ENCODE measurements at places on chromosomes 2 and 18.

- no peak for DNase-seq
Measured at GRCh38 chr2:68765739-68766375, 31.2 kb downstream of the ARHGAP25 start.

DNA sequence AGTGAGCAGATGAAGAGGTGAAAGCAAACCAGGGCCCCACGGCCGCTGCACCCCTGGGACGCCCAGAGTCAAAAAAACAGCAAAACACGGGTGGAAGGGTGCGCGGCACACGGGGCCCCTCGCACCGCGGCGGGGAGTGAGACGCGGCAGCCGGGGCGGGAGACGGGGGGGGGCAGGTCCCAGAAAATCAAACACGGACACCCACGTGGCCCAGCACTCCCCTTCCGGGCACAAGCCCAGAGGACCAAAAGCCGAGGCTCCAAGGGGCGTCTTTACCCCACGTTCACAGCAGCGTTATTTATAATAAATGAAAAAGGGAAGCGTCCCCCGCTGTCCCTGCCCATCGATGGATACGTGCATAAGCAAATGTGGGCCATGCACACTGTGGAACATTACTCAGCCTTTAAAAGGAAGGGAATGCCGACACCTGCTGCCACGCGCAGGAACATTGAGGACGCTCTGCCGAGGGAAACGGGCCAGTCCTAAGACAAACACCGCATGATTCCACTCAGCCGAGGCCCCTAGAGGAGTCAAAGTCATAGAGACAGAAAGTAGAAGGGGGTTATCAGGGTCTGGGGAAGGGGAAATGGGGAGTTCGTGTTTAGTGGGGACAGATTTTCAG is 677 bp upstream of the COPS9 start:
- DNase-seq = no peak

DNA sequence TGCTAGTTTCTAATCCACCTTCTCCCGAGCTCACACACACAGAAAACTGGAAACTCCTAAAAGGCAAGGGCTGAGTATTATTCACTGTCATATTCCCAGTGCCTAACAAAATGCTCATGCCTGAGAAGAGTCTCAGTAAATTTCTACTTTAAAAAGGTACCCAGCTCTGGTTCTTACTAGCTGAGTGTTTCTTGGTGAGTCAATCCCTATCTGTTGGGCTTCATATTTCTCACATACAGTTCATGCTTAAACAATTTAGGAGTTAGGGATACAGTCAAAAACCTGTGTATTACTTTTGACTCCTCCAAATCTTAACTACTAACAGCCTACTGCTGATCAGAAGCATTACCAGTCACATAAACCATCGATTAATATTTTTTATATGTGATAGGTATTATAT is 204.9 kb downstream of the EN1 start:
- no peak for DNase-seq

DNA sequence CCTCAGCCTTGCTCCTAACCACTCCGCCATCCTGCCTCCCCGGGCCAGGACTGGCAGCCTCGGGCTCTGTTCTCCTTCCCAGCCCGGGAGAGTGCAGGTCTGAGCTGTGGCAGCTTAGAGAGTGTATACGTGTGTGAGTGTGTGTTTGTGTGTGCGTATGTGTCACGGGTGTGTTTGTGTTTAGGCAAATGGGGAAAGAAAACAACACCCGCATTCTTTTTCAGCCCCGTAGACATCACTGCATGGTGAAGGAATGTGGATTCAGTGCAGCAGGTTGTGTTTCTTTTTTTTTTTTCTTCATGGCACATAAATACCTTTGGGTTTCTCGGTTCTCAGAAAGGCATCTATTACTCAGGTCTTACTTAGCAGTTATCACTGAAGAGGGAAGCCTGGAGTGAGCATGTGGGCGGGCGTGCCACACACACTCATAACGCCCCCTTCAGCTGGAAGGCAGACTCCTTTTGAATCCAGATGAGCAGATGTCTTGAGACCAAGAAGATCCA is 44.2 kb downstream of the GLI2 start:
- no peak for DNase-seq

GRCh38 chr2:128386066-128386465 is 67.4 kb upstream of the HS6ST1 start:
- DNase-seq = no peak

DNA sequence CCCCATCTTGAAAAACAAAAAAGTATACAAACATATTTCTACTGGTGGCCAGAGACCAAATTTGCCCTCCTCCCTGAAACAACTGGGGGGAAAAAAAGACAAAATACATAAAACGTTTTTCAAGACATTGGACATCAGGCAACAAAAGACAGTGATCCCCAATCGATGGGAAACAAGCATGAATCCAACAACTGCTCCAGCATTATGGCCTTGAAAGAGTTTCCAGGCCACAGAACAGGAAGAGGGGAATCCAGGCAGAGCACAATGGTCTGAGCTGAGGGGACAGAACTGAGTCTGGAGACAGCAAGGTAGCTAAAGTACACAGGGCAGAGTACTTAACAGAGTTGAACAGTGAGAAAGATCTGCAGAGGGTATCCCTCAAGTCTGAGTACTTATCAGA is 4.4 kb downstream of the CCDC88A start:
- no peak for DNase-seq

DNA sequence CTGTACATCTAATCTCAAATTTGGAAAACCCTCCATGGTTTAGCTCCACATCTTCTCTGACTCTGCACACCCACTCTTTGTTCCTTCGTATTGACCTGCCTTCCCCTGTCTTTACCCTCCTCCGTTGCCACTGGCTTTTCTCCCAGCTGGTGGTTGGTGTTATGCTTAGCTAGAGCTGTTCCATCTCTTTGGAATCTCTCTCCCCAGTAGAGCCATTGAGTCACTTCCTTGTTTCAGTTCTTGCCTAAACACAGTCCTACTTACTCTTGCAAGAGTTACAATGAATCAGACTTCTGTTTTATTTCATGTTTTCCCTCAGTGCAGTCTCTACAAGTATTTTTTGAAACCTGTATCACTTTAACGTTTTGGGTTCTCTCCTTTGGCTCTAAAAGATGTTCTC is 263.9 kb downstream of the LTBP1 start:
- no peak for DNase-seq

GRCh38 chr2:158464426-158465281 is 7.9 kb downstream of the PKP4 start:
- DNase-seq = no peak

DNA sequence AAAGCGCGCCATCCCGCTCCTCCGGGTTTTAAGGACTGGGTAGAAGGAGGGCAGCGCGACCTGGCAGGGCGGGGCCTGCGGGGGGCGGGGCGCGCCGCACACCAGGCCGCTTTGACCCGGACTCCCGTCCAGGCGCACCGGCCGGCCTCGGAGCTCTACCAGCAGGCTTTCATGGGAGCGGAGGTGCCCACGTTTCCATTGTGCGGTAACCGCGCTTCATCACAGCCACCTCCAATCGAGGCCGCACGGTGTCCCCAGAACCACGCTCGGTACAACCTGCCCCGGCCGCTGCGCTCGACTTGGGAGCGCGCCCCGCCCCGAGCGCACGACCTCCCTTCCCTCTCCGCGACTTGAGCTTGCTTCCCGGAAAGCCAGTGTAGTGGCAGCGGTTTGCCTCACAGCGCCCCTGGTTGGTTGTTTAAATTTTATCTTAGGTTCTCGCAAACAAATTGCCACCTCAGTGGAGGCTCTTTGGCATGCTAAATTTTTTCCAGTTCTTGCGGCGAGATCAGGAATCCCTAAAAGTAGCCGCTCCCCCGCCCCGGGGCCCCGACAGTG is 280 bp upstream of the CYP1B1 start:
- DNase-seq = no peak

DNA sequence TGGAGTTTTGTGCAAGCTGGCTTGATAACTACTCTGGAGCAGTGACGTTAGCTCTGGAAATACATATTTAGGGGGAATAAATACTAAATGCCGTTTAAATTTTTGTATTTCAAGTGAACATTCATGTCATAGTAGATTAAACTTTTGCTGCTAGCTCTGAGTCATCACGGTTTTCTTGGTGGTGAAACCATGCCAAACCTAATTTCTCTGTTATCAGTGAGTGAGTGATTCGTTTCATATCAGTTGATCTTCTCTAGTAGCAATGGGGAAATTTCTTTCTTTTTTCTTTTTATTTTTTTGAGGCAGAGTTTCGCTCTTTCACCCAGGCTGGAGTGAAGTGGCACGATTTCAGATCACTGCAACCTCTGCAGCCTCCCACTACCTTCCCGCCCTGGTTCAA is 211.1 kb downstream of the PTPRM start:
- no peak for DNase-seq

- DNase-seq = no peak
Measured at GRCh38 chr2:234308813-234309195, 188.1 kb downstream of the ARL4C start.

DNA sequence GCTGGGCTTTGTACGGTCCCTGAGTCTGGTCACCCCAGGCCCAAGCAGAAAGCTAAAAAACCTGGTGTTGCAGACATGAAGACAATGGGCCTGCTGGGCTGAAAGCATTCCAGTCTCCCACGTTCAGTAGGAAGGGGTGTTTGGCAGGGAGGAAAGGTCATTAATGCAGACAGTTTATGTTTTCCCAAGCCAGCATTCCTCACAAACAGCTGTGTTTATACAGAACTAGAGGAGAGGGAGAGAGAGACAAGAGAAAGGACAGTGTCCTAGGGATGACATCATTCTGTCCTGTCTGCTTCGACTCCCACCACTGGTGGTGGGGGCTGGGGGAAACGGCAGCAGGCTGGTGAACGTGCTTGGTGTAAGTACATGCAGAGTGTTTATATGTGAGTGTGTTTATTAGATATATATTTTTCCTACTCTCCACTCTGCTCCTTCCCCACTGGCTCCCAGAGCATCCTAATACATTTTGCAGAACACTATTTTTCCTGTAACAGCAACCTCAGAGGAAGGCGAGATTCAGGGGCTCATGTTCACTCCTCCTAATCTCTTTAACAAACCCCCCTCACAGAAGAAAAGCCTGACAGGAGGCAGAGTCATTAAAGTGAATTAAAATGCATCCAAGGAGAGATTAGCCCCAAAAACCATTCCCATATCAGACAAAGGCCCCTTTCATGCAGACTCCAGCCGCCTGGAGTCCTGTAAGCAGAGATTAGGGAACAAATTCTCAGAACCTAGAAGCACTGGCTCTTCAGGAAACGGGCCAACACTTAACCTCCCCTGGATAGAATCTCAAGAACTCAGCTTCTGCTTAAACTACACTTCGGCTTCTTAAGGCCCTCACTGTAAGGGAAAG is 380.4 kb downstream of the TNS1 start:
- DNase-seq = no peak

- no peak for DNase-seq
Measured at GRCh38 chr2:51170273-51170672, 138.3 kb upstream of the NRXN1 start.

DNA sequence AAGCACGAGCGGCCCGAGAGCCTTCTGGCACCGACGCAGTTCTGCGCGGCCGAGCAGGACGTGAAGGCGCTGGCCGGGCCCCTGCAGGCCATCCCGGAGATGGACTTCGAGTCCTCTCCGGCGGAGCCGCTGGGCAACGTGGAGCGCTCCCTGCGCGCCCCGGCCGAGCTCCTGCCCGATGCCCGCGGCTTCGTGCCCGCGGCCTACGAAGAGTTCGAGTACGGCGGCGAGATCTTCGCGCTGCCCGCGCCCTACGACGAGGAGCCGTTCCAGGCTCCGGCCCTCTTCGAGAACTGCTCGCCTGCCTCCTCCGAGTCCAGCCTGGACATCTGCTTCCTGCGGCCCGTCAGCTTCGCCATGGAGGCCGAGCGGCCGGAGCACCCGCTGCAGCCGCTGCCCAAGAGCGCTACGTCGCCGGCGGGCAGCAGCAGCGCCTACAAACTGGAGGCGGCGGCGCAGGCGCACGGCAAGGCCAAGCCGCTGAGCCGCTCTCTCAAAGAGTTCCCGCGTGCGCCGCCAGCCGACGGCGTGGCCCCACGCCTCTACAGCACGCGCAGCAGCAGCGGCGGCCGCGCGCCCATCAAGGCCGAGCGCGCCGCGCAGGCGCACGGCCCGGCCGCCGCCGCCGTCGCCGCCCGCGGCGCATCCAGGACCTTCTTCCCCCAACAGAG is 70.4 kb downstream of the ARHGEF33 start:
- no peak for DNase-seq

DNA sequence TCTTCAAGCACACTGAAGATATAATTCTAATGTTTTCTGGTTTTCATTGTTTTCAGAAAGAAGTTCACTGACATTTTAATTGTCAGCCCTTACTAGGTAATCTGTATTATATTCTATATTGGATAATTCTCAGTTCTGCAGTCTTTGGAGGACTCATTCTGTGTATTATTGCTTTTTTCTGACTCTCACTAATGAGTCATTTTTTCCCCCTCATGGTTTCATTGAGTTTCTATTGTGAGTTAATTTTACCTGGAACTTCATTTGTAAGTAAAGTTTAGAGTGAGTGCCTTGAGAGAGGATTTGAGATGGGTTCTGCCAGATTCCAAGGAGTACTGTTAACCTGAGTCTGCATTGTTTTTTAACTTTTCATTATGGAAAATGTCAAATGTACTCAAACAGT is 90.4 kb upstream of the LYPD1 start:
- DNase-seq = no peak

GRCh38 chr2:223815884-223816570 is 21.4 kb downstream of the AP1S3 start:
- no peak for DNase-seq

- no peak for DNase-seq
Measured at GRCh38 chr2:188956961-188957360, 17.2 kb upstream of the COL3A1 start.

DNA sequence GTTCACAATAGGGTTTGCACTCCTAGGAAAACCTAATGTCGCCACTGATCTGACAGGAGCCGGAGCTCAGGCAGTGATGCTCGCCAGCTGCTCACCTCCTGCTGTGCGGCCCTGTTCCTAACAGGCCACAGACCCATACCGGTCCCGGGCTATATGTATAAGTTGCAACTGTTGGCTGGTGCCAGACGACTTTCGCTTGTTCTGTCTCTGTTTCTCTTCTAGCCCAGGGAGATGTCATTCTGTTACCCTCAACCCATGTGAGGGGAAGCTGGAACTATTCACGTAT is 170.3 kb downstream of the BCL2 start:
- no peak for DNase-seq

DNA sequence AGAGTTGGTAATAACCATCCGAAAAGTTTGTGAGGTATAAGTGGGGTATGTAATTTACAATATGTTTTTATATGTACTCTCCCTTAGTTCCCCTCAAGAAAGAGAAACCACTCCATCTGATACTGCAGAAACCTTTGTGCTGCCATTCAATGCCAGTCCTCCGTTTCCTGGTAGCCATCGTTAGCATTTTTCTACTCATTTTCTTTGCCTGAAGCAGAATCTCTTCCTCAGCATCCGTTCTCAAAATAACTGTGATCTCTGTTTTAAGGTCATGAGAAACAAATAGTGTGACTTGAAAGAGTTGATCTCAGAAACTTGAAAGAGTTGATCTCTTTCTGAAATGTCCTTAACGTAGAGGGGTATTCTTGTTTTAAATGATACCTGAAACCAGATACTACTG is 996 bp downstream of the PTCD3 start:
- no peak for DNase-seq

Data from amygdala (tissue), 56 donors.